ENCODE measurements at places on chromosomes 16 and 17.

- peak overlapping the region; percentile 91 for H3K27ac ChIP-seq
- no peaks in the 10 kb centered on the region for H3K27me3 ChIP-seq
- DNase-seq, result peak; percentile 72
Measured at GRCh38 chr17:81339534-81340296, 44.6 kb upstream of the SLC38A10 start.

DNA sequence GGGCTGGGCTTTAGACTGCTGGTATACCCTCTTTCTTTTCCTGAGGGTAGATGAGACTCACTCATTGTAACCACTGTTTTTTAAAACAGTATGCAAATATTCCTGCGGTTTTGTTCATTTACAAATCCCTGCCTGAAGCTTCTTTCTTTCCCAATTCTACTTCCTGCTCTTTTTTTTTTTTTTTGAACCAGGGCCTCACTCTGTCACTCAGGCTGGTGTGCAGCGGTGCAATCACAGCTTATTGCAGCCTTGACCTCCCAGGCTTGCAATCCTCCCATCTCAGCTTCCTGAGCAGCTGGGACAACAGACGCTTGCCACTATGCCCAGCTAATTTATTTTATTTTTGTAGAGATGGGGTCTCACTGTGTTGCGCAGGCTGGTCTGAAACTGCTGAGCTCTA is 8.0 kb upstream of the SULT1A1 start:
- DNase-seq, result peak; percentile 38
- H3K27me3 ChIP-seq, result no peaks in the 10 kb centered on the region
- H3K4me3 ChIP-seq, result no peak overlapping the region
- no peak overlapping the region for H3K27ac ChIP-seq
- H3K36me3 ChIP-seq, result peaks cover 6% of the 10 kb centered on the region

GRCh38 chr16:85056211-85056748 is 28.7 kb downstream of the KIAA0513 start:
- H3K27ac ChIP-seq, result peak overlapping the region; percentile 93
- peaks cover 54% of the 10 kb centered on the region for H3K4me1 ChIP-seq
- H3K4me3 ChIP-seq, result peak overlapping the region; percentile 61
- no peak for DNase-seq
- no peaks in the 10 kb centered on the region for H3K36me3 ChIP-seq
- no peaks in the 10 kb centered on the region for H3K27me3 ChIP-seq

DNA sequence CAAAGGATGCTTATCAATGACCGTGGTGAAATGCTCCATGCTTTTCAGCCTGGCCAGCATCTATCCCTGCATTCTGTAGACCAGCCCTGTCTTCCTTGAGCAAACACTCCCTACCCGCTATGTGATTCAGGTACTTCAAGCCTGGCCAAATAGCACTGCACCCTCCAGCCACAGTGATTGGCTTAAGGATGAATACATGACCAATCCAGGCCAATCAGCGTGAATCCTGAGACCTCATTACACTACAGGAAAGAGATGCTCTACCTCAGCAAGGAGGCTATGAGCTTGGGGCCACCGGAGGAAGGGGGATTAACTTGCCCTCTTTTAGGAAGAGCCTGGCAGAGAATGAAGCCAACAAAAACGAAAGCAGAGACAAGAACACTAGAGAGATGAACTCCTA is 162.5 kb downstream of the ZNF423 start:
- no peaks in the 10 kb centered on the region for H3K27me3 ChIP-seq
- no peaks in the 10 kb centered on the region for H3K36me3 ChIP-seq
- H3K4me1 ChIP-seq, result no peaks in the 10 kb centered on the region
- H3K27ac ChIP-seq, result no peak overlapping the region

GRCh38 chr17:14294876-14295275 is 6.0 kb upstream of the HS3ST3B1 start:
- peaks cover 69% of the 10 kb centered on the region for H3K27me3 ChIP-seq
- peaks cover 32% of the 10 kb centered on the region for H3K4me1 ChIP-seq
- H3K27ac ChIP-seq, result no peak overlapping the region
- H3K4me3 ChIP-seq, result no peak overlapping the region

DNA sequence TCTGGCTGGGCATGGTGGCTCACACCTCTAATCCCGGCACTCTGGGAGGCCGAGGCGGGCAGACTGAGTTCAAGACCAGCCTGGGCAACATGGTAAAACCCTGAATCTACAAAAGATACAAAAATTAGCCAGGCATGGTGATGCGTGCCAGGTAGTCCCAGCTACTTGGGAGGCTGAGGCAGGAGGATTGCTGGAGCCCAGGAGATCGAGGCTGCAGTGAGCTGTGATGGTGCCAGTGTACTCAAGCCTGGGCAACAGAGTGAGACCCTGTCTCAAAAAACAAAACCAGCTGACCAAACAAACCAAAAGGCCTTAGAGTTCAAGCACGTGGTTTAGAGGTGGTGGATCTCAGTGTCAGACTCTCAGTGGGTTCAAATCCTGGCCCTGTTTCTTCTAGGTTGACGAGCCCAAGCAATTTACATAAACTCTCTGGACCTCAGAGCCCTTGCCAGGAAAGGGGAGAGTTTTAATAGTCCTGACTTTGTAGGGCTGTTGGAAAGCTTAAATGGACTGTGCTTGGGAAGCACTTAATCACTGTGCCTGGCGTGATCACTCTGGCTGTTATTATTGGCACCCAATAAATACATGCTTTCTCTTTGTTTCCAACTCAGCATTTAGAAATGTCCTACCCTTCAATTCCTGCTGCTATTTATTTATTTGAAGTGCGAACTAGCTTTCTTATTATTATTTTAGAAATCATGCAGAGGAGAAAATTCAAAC is 44.7 kb downstream of the ABCC1 start:
- H3K27ac ChIP-seq, result peak overlapping the region; percentile 7
- no peaks in the 10 kb centered on the region for H3K27me3 ChIP-seq
- peaks cover 27% of the 10 kb centered on the region for H3K36me3 ChIP-seq
- no peak for DNase-seq
- H3K4me3 ChIP-seq, result no peak overlapping the region

- no peak for DNase-seq
- no peaks in the 10 kb centered on the region for H3K36me3 ChIP-seq
- H3K4me3 ChIP-seq, result no peak overlapping the region
- no peaks in the 10 kb centered on the region for H3K4me1 ChIP-seq
Measured at GRCh38 chr17:68709461-68709860, 108.3 kb upstream of the FAM20A start.

GRCh38 chr17:16622540-16623277 is 30.9 kb downstream of the ZNF624 start:
- no peaks in the 10 kb centered on the region for H3K4me1 ChIP-seq
- H3K4me3 ChIP-seq, result no peak overlapping the region
- no peaks in the 10 kb centered on the region for H3K27me3 ChIP-seq
- no peak overlapping the region for H3K27ac ChIP-seq

DNA sequence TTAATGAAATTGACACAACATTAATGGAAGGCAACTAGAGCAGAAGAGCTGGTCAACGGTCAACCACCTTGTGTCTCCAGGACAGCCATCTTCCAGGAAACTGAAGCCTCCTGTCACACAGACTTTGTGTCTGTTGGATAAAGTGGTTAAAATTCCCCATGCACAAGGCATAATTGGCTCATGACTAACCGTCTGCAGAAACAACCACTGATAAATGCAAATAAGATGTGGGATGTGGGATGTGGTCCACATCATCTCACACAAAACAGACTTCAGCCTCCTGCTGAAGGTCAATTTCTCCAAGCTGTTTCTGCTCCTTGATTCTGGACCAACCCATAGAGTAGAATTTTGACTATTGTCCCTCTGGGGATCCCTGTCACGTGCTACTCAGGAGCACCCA is 26.9 kb upstream of the XYLT1 start:
- H3K27ac ChIP-seq, result no peak overlapping the region
- H3K4me1 ChIP-seq, result no peaks in the 10 kb centered on the region
- no peaks in the 10 kb centered on the region for H3K36me3 ChIP-seq
- no peak for DNase-seq

GRCh38 chr17:35612924-35613521 is 25.9 kb downstream of the AP2B1 start:
- no peak overlapping the region for H3K27ac ChIP-seq
- DNase-seq, result no peak
- H3K4me3 ChIP-seq, result no peak overlapping the region
- peaks cover 90% of the 10 kb centered on the region for H3K36me3 ChIP-seq
- H3K4me1 ChIP-seq, result peaks cover 2% of the 10 kb centered on the region
- H3K27me3 ChIP-seq, result no peaks in the 10 kb centered on the region

- no peak for DNase-seq
- no peak overlapping the region for H3K27ac ChIP-seq
- H3K4me3 ChIP-seq, result no peak overlapping the region
Measured at GRCh38 chr16:75919664-75920063, 193.4 kb upstream of the CPHXL start.

- H3K27ac ChIP-seq, result peak overlapping the region; percentile 93
- H3K27me3 ChIP-seq, result no peaks in the 10 kb centered on the region
- no peaks in the 10 kb centered on the region for H3K36me3 ChIP-seq
- no peak overlapping the region for H3K4me3 ChIP-seq
Measured at GRCh38 chr17:5241861-5242671, 7.4 kb upstream of the SCIMP start.

DNA sequence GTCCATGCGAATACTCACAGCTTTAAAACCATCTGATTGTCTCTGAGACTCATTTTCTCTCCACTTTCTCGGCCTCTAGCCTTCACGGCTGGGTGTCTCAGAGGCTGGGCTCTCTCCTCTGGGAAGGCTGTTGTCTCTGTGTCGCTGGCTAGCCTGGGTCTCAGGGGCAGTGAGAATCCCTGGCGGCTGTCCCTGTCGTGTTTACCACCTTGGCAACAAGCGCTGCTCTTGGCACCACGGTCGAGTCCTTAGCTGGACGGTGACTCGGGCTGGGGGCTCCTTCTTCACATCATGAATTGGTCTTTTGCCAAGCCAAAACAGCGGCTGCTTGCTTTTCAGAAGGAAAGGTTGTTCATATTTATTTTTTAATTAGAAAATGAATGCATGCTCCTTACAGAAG is 81.1 kb downstream of the MSI2 start:
- H3K27ac ChIP-seq, result no peak overlapping the region
- H3K4me1 ChIP-seq, result peaks cover 19% of the 10 kb centered on the region
- no peak for DNase-seq
- no peaks in the 10 kb centered on the region for H3K27me3 ChIP-seq
- no peak overlapping the region for H3K4me3 ChIP-seq

GRCh38 chr17:29357821-29358232 is 32.3 kb upstream of the TAOK1 start:
- no peaks in the 10 kb centered on the region for H3K36me3 ChIP-seq
- H3K4me1 ChIP-seq, result no peaks in the 10 kb centered on the region
- H3K27me3 ChIP-seq, result no peaks in the 10 kb centered on the region
- no peak overlapping the region for H3K27ac ChIP-seq

DNA sequence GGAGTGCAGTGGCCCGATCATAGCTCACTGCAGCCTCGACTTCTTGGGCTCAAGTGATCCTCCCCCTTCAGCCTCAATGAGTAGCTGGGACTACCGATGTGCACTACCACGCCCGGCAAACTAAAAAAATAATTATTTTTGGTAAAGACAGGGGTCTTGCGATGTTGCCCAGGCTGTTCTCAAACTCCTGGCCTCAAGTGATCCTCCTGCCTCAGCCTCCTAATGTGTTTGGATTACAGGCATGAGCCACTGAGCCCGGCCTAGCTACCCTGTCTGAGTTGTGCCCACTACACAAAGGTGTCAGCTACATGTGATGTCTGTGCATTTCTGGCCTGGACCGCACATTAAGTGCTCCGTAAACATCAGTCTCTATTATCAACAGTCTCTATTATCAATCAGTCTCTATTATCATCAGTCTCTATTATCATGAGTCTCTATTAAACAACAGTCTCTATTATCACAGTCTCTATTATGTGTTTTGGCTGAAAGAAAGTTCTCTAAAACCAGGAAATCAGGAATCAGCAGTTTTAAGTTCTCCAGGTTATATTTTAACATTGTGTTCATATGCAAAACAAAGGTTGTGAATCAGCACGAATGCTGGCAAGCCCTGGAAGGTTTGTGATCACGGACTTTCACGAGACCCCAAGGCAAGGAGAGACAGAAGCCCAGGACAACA is 721 bp upstream of the WWOX start:
- H3K27me3 ChIP-seq, result peaks cover 2% of the 10 kb centered on the region
- peaks cover 15% of the 10 kb centered on the region for H3K4me1 ChIP-seq
- peak overlapping the region; percentile 95 for H3K4me3 ChIP-seq
- no peaks in the 10 kb centered on the region for H3K36me3 ChIP-seq
- peak; percentile 76 for DNase-seq

- no peaks in the 10 kb centered on the region for H3K4me1 ChIP-seq
- DNase-seq, result no peak
- H3K27ac ChIP-seq, result no peak overlapping the region
- no peak overlapping the region for H3K4me3 ChIP-seq
- no peaks in the 10 kb centered on the region for H3K27me3 ChIP-seq
- H3K36me3 ChIP-seq, result no peaks in the 10 kb centered on the region
Measured at GRCh38 chr16:51881731-51882130, 665.2 kb downstream of the TOX3 start.

GRCh38 chr17:33475594-33475993 is 182.5 kb upstream of the ASIC2 start:
- H3K27ac ChIP-seq, result no peak overlapping the region
- H3K4me3 ChIP-seq, result no peak overlapping the region
- no peaks in the 10 kb centered on the region for H3K36me3 ChIP-seq
- no peaks in the 10 kb centered on the region for H3K27me3 ChIP-seq
- no peak for DNase-seq
- H3K4me1 ChIP-seq, result no peaks in the 10 kb centered on the region

- peak overlapping the region; percentile 47 for H3K27ac ChIP-seq
- H3K4me3 ChIP-seq, result no peak overlapping the region
Measured at GRCh38 chr17:74532115-74532514, 840 bp upstream of the CD300LB start.

GRCh38 chr17:81391293-81391935 is 3.8 kb upstream of the BAHCC1 start:
- peak overlapping the region; percentile 92 for H3K27ac ChIP-seq
- H3K36me3 ChIP-seq, result no peaks in the 10 kb centered on the region
